AG04450 (cell line): ENCODE measurements at places on chromosomes 12 and 14.
A peak's percentile ranks its signal among the peaks of the same experiment; 100 is the strongest.

DNA sequence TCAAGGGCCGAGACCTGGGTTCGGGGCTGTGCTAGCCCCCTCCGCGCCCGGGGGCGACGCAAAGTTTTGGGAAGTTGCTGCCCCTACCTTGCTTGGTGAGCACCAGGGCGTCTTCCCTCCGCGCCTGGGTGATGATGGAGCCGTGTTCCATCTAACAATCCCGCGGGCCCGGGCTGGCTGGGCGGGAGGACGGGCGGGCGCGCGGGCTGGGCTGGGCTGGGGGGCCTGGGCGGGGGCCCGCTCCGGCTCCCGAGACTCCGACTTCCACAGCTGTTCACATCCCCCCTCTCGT lies 298 bp downstream of the CTDSP2 start:
- DNase-seq = no peak

- DNase-seq = no peak
Observed at GRCh38 chr12:3207175-3207574, 130.0 kb downstream of the TSPAN9 start.

DNA sequence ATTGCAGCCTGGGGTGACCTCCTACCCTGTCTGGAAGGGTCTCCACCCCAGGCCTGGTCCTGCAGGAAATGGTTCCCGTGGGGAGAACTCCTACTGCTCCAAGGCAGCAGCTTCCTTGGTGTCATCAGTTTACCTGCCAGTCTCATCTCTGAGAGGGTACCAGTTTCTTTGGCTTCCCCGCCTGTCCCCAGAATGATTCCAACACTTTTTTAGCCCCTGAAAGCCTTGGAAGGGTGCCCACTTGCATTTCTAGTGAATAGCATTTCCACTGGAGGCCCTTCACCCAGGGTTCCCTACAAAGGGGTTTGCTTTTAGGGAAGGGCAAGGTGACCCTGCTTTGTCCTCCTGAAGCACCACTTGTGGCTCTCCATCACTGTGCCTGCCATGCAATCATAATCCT lies 284.3 kb downstream of the ZFP36L1 start:
- DNase-seq = no peak

- DNase-seq = no peak
Observed at GRCh38 chr14:75827331-75827730, 154.5 kb downstream of the TGFB3 start.

- DNase-seq = no peak
Observed at GRCh38 chr12:95848575-95849388, 10.0 kb upstream of the SNRPF start.

- no peak for DNase-seq
Observed at GRCh38 chr12:112102127-112102526, 6.5 kb downstream of the NAA25 start.

DNA sequence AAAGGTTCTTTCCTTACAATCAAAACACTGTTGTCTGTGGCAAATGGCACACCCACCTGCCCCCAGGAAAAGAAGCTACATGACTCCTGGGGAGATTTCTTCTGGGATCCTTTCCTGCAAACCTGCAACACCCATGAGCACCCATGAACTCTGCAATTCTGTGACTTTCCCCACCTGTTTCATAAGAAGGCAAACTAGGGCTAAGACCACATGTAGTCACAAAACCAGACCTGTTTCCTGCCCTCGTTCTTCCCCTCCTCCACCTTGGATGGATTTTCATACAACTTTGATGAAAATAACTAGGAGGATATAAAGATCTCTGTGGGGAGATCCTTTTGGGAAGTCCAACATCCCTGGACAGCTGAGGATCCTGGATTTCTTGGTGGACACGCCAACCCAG lies 1084.7 kb downstream of the BCL11B start:
- DNase-seq = no peak

- DNase-seq = no peak
Observed at GRCh38 chr12:96698521-96698920, 208.5 kb upstream of the NEDD1 start.

GRCh38 chr14:35867280-35867629 lies 41.1 kb downstream of the BRMS1L start:
- DNase-seq = no peak

DNA sequence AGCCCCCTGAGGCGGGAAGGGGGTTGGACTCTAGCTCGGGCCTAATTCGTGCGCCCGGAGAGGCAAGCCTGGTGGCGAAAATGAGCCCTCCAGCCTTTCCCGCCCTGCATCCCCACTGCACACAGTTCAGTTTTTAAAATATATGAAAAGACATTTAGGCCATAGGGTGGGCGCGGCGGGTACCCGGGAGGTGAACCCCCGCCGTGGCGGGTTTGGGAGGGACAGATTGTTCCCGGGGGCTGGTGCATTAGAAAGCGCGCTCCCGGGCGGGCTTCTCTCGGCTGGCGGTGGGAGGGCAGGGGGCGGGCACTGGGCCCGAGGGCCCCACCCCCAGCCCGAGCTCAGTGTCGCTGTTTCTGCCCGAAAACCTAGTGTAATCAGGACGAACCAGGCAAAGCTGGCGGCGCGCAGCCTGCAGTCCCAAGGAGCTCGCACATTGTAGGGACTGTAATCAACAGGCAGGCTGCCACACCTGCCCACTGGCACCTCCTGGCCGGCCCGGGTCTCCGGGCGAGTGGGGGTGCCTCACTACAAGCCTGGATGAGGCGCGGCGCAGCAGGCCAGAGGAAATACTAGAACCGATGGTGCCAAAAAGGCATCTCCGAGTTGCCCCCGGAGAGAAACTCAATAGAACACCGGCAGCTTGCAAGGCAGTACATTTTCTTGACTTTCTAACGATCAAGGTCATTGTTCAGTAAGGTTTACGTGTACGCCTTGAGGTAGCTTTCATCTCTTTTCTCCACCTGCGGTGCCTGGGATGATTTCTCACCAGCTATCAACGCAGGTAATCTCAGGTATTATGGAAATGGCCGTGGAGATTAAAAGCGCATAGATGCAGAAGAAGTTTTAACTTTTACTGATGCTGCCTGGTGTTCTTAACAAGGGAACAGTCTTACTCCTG lies 764 bp upstream of the SPTB start:
- DNase-seq = no peak

GRCh38 chr12:7060353-7060954 lies at the start of gene C1S:
Gene C1S (plus strand): TSS chr12:7060718. CDS start chr12:7061913, 1,195 bp downstream.
- DNase-seq = peak; percentile 97

DNA sequence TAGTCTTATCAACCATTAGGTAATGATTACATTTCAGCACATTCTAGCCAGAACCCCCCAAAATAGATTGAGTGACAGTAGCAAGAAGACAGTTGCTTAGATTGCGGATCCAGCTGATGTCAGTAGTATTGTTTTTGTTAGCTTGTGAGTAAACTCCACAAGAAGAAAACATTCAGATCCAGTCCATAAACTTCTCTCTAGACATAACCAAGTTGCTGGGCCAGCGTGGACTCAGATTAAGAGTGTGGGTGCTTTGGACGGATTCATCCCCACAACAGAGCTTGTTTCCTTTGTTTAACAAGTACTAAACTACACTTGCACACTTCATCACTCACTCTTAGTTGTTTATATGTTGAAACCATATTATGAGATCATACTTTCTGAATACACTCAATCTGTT lies 293.4 kb downstream of the NPAS3 start:
- no peak for DNase-seq

DNA sequence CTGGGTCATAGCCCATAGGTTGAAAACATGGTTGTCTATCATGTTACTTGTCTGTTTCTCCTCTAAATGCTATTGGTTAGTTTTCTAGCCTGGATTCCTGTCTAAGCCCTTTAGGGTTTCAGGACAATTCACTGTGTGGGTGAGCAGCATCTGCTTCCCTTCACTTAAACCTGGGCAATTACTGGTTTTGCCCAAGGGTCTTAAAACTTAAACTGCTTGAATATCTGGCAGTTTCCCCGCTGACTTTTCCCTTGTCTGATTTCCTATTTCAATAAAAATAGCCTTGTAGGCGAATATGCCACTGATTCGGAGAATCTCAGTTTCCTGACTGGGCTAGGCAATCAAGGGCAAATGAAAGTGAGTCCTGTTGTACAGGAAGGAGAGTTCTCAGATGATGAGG lies 138.7 kb upstream of the FGD4 start:
- DNase-seq = no peak

GRCh38 chr14:39342768-39343167 lies 89.5 kb downstream of the FBXO33 start:
- no peak for DNase-seq

GRCh38 chr12:21992823-21993222 lies 51.6 kb upstream of the ABCC9 start:
- DNase-seq = no peak

- peak; percentile 63 for DNase-seq
Observed at GRCh38 chr14:89540830-89541470, 123.9 kb upstream of the FOXN3 start.

DNA sequence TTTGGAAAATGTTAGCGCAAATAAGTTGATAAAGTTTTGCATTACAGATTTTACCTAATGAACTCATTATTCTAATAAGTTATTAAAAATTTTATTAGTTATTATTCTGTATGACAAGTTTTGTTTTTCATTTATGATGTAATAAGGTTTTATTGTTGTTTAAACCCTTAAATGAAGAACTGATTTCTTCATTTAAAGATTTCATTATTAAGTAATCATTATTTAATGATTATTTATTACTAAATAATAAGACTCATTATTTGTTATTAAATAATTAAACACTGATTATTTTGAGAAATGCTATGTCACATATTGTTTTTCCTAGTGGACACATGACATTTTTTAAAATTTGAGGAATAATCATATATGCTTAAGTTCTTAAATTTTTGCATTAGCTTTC lies 34.2 kb downstream of the USP15 start:
- DNase-seq = no peak

- no peak for DNase-seq
Observed at GRCh38 chr14:50647753-50648152, 20.4 kb downstream of the SAV1 start.

GRCh38 chr12:27747111-27747820 lies 32.8 kb upstream of the KLHL42 start:
- no peak for DNase-seq

GRCh38 chr12:80766897-80767296 lies 50.2 kb downstream of the MYF5 start:
- no peak for DNase-seq

- no peak for DNase-seq
Observed at GRCh38 chr14:104882325-104882973, 17.4 kb downstream of the CEP170B start.

- no peak for DNase-seq
Observed at GRCh38 chr12:45075587-45076282, 24.8 kb upstream of the DBX2 start.

DNA sequence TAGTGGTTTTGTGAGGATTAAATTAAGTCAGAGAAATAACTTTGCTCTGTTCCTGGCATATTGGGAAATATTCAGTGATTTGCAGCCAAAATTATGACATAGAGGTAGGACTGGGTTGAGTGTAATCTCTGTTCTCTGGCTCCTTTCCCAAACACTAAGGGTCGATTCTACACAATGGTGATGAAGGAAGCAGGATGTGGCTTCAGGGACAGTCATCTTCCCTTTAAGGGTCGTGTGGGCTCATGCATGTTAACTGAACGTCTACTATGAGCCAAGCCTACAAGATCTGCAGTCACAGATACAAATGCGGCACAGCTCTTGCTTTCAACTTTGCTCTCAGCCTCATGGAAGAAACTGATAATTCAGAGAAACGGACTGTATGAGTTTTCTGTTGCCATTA lies 381.6 kb downstream of the VRK1 start:
- DNase-seq = no peak

DNA sequence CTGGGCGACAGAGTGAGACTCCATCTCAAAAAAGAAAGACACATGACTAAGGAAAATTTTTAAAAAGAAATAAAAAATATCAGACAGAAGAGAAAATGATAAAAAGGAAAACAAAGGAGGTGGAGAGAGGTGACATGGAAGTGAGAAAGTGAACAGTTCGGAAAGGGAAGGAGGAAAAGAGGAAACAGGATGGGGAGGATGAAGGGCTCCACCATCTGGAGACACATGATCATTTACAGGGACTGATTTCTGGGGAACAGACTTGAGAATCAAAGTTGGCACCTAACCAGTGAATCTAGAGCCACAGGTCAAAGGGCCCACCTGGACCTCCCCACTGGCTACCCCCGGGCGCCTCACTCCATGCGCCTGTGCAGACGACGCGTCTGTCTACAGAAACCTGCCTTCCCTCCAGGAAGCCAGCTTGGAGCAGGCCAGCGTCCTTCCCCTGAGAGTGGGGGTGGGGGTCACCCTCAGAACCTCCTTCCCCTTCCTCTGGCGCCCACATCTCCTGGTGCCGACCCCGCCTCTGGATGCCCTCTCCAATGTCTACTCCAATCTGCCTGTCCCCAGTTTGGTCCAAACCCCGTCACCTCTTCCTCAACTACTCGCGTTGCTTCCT lies 60.5 kb downstream of the AMN start:
- no peak for DNase-seq

DNA sequence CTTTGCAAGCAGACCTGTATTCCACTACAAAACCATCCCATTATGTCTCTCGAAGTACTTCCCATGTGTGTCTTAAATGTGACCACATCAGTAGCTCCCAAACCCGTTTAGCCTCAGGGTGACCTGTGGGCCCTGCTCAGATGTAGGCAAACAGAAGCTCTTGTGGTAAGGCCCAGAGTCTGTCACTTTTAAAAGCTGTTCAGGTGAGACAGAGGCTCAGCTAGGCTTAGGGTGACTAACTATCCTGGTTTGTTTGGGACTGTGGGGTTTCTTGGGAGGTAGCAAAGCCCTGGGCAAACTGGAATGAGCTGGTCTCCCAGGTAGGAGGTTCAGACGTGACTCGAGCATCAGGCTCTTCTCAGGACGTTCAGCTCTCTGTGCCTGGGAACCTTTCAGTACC lies 64.5 kb upstream of the VASH1 start:
- DNase-seq = no peak

DNA sequence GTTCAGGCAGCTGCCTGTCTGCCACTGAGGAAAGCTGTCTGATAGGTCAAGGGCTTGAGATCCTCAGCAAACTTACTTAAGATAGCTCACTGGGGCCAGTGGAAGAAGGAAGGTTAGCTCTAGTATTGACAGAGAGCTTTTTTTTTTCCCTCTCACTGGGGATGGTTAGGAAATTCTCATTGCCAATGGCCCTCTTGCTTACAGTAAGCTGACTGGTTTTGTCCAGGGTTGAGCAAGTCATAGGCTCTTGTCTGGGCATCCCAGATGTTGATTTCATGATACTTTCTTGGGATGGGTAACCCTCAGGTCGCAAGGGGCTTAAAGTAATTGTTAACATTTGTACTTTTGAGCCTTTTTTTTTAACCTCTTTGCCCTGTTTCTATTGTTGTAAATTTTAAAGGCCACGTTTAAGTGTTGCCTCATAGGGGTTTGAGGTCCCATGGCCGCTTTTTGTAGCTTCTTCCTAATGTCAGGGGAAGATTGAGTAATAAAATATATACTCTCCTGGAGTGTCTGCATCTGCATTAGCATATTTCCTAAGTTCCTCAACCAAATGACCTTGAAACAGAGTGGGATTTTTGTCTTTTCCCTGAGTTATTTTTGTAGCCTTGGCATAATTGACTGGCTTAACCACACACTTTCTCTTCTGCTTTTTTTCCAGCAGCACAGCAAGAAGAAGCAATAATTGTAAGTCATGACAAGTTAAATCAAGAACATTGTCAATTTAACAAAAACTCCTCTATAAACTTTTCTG lies 716.0 kb downstream of the LRFN5 start:
- no peak for DNase-seq
